ENCODE measurements at places on chromosomes 16 and 17. TPM values are rescaled to one million over a fixed set of nuclear protein-coding genes. Genes with fewer than 3 reads are reported as not detected.
A peak's percentile ranks its signal among the peaks of the same experiment; 100 is the strongest.

DNA sequence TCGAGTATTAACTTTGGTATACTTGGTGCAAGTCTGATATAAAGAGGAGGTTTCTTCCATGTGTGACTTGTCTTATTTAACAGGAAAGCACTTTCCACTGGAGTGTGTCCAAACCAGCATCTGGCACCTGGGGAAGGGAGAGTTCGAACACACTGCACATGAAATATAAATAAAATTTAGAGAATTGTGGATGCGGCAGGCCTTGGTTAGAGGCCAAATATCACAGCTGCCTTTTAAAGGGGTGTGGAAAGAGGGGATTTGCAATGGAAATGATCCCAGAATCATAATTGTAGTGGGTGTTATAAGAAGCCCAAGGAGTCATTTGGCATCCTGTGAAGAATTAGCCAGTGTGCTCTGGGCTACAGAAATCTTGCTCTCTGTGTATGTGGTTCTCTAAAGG is 4.3 kb upstream of the NXN start:
- no peak for ATAC-seq

Gene MSLN
- 2.8 TPM for total RNA-seq

- ATAC-seq: peak; percentile 68
Measured at GRCh38 chr17:37506678-37507077, 17.0 kb downstream of the DUSP14 start.

- no peak for ATAC-seq
Measured at GRCh38 chr17:57906910-57907309, 48.3 kb downstream of the CUEDC1 start.

DNA sequence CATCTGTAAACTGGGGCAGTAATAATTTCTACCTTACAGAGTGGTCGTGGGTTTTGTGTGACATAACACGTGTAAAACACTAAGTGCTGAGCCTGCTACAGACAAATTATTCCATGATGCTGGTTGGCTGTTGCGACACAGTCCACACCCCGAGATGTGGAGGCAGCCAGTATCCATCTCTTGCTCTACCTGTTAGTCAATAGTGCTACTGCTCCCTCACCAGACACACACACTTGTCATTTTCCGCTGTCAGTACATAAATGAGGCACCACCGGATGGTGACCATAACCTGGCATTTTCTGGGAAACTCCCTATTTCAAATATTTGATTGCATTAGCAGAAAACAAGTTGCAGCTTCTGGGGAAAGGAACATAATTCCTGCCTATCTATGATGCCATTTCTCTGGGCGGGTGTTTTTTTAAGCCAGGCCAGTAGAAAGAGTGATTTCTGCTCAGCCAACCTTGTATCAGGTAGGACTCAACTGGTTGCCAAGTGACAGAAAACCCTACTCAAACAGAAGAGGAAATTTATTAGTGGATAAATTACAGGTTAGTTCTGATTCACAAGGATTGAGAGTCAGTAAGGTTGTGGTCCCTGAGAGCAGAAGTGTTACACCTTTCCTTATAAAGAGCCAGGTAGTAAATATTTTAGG is 24.1 kb downstream of the DNAJA2 start:
- peak; percentile 79 for ATAC-seq

Measured in esophagus mucosa (tissue), 1 donor.